ENCODE measurements at places on chromosomes 1 and 21. TPM values are rescaled to one million over a fixed set of nuclear protein-coding genes. Genes with fewer than 3 reads are reported as not detected.

The CHIA gene
- total RNA-seq: not detected

The PTPN7 gene
- not detected for total RNA-seq

The IKBKE gene
- 14.7 TPM for total RNA-seq

The CCT3 gene
- 380 TPM for total RNA-seq

The TCEA3 gene
- total RNA-seq: 0.70 TPM

The PRR9 gene
- total RNA-seq: not detected

The FCRL1 gene
- total RNA-seq: not detected

The MYOM3 gene
- 0.23 TPM for total RNA-seq

The FMN2 gene
- 7.5 TPM for total RNA-seq

The IL22RA1 gene
- total RNA-seq: not detected

The TEDDM1 gene
- total RNA-seq: not detected

The KCND3 gene
- not detected for total RNA-seq

The C1orf159 gene
- total RNA-seq: 32.1 TPM

The SELENOF gene
- 112 TPM for total RNA-seq

The ATP1A2 gene
- total RNA-seq: not detected

The S100A5 gene
- total RNA-seq: not detected

The AGT gene
- not detected for total RNA-seq

DNA sequence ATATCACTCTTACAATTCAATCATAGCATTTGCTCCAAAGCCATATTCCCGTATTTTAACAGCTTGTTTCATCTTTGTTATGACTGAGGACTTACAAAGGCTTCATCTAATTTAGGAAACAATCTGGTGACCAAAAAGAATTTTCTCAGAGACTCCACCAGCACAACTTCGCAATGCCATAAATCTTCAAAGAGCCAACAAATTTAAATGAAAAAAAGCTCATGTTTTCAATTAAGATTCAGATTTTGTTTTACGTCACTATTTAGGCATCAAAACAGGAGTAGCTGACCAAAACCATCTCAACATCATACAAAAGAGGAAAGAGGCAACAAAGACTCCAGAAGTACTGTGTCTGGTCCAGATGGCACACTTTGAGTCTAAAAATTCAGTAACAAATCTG, 373.3 kb downstream of the TTLL7 start:
- DNase-seq: no peak

- DNase-seq: no peak
Observed at GRCh38 chr1:101194746-101195145, 42.1 kb upstream of the S1PR1 start.

DNA sequence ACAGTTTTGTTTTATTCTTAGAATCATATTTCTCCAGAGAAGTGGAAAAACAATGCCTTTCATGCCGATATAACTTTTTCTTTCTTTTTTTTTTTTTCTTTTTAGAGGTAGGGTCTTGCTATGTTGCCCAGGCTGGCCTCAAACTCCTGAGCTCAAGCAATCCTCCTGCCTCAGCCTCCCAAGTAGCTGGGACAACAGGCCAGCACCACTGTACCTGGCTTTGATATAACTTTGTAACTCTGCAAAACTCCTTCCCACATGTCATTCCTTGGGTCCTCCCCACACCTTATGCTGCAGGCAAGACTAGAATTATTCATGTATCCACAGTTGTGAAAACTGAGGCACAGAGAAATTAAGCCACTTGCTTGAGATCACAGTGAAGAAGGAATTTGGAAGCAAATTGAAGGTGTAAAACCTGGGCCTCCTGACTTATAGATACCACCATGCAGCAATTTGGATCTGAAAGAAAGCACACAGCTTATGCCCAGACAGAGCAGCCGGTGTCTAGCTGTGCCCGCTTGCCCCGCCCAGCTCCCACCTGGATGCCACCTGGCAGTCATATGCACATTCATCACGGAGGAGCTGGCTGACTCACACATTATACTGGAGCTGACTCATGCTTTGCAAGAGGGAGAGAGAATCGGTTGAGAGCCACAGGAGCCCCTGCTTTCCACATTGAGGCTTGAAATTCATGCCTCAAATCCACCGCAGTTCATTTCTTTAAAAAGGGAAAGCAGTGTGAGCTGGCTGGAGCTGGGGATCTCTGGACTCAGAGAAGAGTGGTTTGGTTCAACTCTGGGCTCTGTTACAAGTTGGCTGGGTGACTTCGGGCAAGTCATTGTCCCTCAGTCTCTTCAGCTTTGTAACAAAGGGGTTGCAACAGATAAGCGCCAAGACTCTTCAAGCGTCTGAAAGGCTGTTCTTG, 8.3 kb upstream of the SLC2A1 start:
- DNase-seq: no peak

DNA sequence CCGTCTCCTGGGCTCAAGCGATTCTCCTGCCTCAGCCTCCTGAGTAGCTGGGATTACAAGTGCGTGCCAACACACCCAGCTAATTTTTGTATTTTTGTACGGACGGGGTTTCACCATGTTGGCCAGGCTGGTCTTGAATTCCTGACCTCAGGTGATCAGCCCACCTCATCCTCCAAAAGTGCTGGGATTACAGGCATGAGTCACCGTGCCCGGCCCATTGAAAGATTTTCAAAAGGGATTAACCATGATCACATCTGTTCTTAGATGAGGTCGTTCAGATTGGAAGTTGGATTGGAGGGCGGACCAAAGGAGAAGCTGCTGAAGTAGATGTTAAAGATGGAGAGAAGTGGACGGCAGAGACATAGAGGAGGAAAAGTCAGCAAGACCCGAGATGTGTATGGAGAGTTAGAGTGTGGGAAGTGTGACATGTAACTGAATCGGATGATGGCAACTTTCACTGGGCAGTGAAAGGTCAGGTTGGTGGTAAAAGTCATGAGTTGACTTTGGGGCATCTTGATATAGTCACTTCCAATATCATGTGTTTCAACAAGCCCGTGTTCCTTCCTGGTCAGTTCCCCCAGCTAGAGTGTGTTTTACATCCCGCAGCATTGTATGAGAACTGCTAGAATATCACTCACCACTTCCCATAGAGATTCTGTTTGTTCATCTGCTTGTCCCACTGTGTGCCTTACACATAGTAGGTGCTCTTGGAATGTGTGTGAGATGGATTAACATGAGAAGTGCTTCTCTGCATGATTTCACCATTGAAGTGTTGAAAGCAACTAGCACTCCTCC, 54.4 kb upstream of the TINAGL1 start:
- no peak for DNase-seq

GRCh38 chr1:29912425-29912824, 676.1 kb downstream of the PTPRU start:
- peak; percentile 4 for DNase-seq

- no peak for DNase-seq
Observed at GRCh38 chr1:32870615-32871363, at the start of gene FNDC5. FNDC5 (minus strand) TSS chr1:32870912.

DNA sequence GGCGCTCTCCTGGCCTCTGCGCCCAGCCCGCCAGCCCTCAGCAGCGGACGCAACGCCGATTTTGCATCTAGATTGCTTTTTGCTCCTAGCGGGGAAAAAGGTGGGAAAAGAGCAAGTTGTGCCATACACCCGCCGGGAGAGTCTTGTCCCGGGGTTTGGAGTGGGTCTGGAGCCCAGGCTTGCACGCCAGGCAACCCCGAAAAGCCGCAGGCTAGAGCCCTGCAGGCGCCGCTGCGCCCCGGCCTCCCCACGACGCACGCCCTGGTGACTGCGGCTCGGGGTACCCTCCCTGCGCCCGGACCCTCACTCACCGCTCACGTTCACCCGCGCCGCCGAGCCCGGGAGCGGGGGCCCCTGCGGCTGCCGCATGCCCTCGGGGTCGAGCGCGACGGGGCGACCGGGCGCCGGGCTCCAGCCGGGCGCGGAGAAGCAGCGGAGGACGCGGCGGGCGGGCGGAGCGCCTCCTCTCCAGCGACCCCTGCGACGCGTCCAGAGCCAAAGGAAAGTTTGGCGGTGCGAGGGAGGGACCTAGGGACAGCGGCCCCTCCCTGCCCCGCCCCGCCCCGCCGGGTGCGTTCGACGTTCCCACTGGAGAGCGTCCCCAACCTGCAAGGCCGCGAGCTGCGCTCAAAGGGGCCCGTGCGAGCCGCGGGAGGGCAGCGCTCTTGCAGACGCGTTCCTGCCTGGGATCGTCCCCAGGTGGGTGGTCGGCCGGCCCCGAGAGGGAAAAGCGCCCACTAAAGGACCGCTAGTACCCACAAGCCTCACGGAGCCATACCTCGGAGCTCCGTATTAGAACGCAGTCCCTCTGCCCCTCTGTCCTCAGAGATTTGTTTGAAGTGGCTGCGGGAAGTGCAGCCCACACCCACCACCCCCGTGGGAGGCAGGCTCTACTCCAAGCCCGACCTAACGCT, at the start of gene LPAR3:
Gene LPAR3, minus strand, starts transcription at position 502 of the 914 bp plus-strand sequence. CDS start 27,086 bp downstream, outside the sequence.
- no peak for DNase-seq

DNA sequence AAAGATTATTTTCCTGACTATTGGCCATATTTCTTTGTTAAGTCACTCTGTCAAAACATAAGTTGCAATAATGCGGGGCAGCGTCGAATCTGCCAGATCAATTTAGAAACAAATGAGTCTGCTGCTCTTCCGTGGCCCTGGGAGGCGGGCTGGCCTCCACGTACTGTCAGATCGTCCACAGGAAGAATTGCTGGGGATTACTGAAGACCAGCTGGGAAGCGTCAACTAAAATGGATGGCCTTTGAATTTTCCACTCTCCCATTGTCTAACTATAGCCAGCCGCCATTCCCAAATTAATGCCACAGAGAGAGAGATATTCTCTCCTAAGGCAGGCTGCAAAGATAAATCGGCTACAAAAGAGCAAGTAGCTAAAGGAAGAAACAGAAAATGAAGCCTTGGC, 560.2 kb downstream of the SMYD3 start:
- DNase-seq: no peak

DNA sequence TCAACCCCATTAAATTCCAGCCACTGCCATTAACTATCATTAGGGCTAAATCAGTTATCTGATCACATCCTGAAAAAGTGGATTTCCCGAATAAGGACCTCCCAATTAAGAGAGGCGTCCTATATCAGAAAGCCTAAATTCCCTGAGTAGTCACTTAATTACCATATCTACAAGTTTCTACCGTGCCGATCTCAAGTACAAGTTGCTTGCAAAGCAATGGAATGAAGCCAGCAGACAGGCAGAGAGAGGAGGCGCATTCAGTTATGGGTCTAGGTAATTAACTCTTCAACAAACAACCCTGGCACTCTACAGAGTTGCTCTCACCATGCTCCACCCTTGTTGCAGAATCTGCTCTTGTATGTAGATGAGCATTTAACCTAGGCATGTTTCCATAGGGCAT, 494.6 kb upstream of the RUNX1 start:
- no peak for DNase-seq

DNA sequence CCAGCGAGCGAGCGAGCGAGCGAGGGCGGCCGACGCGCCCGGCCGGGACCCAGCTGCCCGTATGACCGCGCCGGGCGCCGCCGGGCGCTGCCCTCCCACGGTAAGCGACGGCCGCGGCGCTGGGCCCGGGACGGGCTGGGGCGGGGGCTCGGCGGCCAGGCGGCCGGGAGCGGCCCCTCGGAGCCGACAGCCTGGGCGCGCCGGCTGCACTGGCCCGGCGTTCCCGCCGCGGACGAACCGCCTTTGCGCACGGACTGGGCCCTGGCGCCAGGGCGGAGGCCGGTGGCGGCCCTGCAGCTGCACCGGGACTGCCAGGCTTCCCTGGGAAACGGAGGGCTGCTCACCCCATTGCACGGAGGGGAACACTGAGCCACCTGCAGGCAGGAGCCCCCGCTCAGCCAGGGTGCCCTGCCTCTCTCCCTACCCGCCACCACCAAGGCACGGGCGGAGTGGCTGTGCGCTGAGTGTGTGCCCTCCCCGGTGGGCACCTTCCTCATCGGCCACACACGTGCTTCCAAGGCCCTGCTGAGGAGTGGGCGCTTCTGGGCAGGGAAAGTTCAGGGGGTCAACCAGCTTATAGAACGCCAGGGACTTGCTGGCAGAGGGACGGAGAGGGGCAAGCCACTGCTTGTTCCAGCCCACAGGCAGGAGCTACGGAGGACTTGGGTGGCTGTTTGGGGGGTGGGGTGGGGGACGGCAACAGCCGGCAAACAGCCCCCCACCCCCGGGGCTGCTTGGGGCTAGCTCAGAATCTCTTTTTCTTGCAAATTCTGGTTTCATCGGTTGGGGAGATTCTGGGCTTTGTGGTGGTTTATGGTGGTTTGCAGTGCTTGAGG, 532 bp downstream of the CSF1 start:
- no peak for DNase-seq

GRCh38 chr1:30345491-30346130, 377.8 kb downstream of the MATN1 start:
- DNase-seq: no peak

DNA sequence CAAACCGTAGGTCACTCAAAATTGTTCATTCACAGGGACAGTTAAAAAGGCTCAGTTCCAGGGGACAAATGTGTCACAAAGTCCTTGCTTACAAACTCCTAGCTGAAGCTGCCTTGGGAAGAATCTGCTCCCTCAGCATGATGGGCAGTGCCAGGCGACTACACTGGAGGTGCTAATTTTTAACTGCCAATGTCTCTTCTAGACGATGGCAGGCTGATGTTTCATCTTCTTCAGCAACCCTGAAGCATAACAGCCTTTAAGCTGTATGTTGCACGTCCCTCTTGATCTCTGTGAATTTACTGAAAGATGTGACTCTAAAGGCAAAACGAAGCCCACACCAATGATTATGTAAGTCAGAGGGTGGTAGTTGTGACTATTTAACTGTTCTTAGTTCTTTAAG, 11.3 kb downstream of the COA7 start:
- no peak for DNase-seq

GRCh38 chr21:36209626-36210171, 53.1 kb downstream of the DOP1B start:
- DNase-seq: no peak

GRCh38 chr1:30133414-30134055, 589.9 kb downstream of the MATN1 start:
- no peak for DNase-seq

DNA sequence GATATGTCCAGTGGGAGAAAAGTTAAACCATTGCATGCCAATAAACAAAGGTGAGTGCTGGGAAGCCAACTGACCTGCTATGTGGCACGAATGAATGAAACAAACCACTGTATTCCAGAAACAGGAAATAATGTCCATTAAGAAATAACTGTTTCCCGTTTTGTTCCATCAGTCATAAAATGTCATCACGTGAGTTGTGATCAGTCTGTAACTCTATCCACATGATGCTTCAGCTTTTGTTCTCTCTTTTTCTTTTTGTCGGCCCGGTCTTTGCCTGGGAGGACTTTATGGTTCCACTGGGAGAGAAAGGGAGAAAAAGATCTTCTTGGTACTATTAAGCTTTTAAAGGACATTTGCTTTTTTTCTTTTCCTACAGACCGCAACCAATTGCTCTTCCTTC, 179.9 kb downstream of the TGFB2 start:
- DNase-seq: no peak

GRCh38 chr1:152444045-152444444, 30.0 kb upstream of the CRNN start:
- DNase-seq: no peak

GRCh38 chr21:36386031-36386642, 945 bp downstream of the CHAF1B start:
- DNase-seq: no peak

GRCh38 chr1:194281376-194281775, 1095.0 kb upstream of the B3GALT2 start:
- no peak for DNase-seq

- no peak for DNase-seq
Observed at GRCh38 chr1:54283635-54284385, 83.8 kb downstream of the MRPL37 start.
